Left kidney (tissue), 8 donors: ENCODE measurements at places on chromosomes 4 and X.
A peak's percentile ranks its signal among the peaks of the same experiment; 100 is the strongest.

DNA sequence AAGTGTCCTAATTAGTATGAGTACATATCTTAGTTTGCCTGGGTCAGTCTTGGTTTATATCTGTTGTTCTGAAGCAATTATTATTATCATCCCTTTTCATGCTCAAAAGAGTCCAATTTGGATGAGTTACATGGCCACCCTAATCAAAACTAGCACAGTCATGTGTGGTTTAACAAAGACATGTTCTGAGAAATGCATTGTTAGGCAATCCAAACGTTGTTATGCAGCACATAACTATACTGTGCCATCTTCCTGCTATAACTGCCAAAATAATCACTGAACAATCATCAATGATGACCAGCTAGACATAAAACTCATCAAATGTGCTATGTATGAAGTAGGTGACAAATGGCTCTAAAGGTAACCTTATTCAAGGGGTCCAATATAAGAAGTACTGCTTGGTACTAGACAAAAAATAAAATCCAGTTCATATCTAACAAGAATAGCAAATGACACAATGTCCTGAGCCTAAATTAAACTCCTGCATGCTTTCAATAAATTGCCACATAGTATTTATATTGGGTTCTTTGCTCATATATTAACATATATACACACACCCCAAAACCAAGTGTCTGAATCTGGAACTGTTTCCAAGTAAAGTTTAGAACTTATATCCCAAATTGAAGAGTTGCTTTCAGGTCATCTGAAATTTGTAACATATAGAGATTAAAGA lies 41.9 kb downstream of the CNOT6L start:
- no peak for DNase-seq

GRCh38 chrX:97685753-97686152 lies 802.0 kb downstream of the RPA4 start:
- peak; percentile 2 for DNase-seq

DNA sequence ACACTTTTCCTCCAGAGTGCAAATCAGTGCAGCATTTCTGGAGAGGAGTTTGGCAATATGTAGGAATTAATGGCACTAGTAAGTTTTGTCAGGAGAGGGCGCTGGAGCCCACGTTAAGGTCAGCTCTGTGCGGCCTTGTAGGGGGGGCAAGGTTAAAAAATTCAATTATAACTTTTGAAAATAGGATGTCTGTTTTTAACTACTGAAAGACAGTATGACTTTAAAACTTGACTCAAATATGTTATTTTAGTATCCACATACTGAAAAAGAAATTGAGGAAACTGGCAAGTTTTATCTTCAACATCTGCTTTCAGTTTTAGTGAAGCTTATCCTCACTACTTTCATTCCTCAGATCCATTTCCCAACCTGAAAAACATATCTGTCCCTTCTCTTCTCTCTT lies 30.9 kb upstream of the HSD17B13 start:
- no peak for DNase-seq

GRCh38 chr4:156924774-156925315 lies 46.8 kb downstream of the PDGFC start:
- no peak for DNase-seq
